Dermis lymphatic vessel endothelial cell (primary cell): ENCODE measurements at places on chromosomes 2 and 18. TPM values are rescaled to one million over a fixed set of nuclear protein-coding genes. Genes with fewer than 3 reads are reported as not detected.

Gene MARCHF4
- total RNA-seq: under 0.01 and 0.11 TPM in 2 replicates

Gene PXDN
- 174 and 187 TPM in 2 replicates for total RNA-seq

Gene RIT2
- not detected in 2 replicates for total RNA-seq

Gene SERPINB13
- total RNA-seq: not detected in 2 replicates

Gene TPO
- not detected in 2 replicates for total RNA-seq

Gene PNO1
- total RNA-seq: 9.4 and 14.2 TPM in 2 replicates

Gene COL4A4
- total RNA-seq: under 0.01 TPM in 2 replicates

Gene ASB18
- not detected in 2 replicates for total RNA-seq

Gene ZNF521
- total RNA-seq: 139 and 149 TPM in 2 replicates
